Smooth muscle cell of the brain vasculature (primary cell): ENCODE measurements at places on chromosomes 11 and 22.

GRCh38 chr11:82786836-82787235 is 53.2 kb upstream of the FAM181B start:
- DNase-seq: no peak

DNA sequence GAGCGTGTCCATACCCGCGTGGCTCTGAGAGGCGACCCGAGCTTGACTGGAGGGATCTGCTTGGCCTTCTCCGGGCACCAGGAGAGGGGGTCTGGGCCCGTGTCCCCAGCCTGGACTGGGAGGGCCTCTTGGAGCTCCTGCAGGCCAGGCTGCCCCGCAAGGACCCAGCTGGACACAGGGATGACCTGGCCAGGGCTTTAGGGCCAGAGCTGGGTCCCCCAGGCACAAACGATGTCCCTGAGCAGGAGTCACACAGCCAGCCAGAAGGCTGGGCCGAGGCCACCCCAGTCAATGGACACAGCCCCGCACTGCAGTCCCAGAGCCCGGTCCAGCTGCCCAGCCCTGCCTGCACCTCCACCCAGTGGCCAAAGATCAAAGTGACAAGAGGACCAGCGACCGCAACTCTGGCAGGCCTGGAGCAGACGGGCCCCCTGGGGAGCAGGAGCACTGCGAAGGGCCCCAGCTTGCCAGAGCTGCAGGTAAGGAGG is 38.2 kb downstream of the TRIOBP start:
- no peak for DNase-seq

DNA sequence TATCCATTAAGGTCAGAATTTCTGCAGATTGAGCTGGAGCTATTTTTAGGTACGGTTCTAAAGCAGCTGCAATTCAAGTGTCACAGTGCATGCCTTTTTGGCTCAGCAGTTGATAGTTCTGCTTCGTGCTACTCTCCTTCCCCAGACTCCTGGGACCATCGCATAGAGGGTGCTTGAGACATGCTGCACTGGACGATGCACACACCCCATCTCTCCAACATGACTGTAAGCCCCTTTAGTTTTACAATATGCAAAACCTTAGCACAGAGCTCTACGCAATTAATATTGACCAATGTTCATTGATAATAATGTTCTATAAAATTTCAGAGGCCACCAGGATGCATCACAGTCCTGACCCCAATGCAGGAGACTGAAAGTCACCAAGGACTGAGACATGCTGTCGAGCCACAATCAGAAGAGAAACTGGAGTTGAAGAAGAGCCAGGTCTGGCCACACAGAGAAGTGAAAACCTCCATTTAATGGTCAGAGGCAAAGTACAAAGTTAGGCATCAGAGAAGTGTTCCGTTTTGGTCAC is 120.9 kb upstream of the ZC3H12C start:
- DNase-seq: no peak

DNA sequence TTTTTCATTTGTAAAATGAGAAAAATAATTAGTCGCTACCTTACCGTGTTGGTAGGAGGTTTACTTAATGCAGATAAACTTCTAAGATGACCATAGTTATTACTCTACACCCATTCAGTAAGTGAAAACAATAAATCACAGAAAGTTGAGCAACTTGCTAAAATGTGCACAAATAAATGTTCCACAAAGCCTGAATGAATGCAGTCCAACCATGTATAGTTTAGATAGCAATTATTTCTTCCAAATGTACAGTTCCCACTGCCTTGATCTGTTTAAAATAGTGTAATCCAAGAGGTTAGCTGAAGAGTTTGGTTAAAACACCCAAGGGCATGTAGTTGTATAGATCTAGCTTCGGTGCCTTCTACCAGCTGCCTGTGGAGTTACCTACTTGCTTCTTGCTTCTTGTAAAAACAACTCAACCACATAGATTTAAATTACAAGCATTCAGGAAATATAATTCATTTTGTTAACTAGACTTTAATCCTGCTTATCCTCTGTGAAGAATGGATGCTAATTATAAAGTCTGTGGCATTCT is 106.3 kb upstream of the CARD18 start:
- DNase-seq: no peak

GRCh38 chr11:95716266-95716665 is 73.3 kb downstream of the FAM76B start:
- DNase-seq: no peak

DNA sequence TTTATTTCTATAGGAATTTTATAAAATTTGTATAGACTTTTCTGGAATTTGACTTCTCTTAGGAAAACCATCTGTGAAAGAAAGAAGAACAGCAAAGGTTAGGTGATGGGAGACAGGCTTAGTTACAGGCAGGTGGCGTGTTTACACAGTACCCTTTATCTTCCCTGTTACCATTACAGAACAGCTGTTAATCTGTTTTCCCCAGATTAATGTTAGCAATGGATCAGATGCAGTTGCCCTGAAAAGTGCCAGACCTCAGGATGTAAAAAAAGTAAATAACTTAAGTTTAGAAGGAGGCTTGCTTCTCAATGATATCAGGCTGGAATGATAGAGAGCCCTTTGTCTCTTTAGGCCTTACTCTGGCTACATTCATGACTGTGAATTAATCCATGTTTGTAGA is 1186.5 kb upstream of the TENM4 start:
- no peak for DNase-seq

DNA sequence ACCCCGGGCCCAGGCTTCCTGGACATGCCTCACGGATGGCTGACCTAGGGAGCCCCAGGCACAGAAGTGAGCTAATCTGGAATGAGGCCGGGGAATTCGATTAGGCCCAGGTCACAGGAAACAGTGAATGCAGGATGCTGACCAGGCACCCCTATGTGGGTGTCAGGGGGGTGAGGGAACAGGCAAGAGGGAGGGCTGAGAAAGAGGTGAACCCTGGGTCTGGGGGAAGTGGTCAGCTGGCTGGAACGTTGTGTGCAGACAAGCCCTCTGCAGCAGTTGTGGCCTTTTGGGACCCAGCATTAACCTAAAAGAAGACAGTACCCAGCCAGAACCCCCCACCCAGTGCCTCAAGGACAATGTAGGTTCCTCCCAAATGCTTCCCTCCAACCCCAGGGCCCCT is 8.1 kb downstream of the SERHL2 start:
- no peak for DNase-seq

GRCh38 chr11:32396331-32396730 is 39.0 kb downstream of the WT1 start:
- no peak for DNase-seq

DNA sequence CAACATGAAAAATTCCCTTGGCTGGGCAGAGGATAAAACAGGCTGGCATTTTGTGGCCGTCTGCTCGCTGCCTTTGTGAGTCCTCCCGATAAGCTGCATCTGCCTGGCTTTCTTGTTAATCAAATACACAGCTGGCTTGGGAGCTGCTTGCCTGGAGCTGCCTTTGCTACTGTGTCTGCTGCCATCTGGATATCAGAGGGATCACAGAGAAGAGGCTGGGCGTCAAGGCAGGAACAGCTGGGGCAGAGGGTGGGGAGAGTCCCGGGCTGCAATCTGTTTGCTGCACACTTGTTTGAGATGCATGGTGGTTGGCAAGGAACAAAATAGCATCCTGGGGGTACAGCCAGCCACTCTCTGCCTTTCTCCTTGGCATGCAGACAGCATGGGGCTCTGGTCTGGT is 36.0 kb downstream of the COMMD9 start:
- DNase-seq: no peak

DNA sequence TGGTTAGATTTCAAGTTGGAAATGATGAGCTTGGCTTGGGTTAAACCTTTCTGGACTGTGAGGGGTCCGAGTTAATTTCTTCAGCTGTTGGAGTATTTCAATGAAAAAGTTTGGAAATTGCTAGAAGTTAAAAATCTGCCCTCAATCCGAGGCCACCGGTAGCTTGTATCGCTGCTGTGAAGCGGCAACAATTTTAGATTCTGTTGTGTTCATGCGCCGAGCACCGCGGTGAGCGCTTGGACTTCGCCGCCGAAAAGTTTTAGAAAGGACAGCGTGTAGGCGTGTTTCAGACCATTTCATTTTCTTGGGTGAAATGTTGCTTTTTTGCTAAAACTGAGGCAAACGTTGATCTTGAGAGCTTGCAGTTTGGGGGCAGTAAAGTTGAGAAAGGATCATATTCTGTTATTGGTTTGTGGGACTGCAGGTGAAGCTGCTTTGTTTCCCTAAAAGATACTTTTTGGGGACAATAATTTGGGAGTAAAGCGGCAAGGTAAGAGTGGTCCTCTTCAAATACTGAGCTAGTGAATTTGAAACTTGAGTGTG is 928 bp downstream of the FBXO7 start:
- no peak for DNase-seq

DNA sequence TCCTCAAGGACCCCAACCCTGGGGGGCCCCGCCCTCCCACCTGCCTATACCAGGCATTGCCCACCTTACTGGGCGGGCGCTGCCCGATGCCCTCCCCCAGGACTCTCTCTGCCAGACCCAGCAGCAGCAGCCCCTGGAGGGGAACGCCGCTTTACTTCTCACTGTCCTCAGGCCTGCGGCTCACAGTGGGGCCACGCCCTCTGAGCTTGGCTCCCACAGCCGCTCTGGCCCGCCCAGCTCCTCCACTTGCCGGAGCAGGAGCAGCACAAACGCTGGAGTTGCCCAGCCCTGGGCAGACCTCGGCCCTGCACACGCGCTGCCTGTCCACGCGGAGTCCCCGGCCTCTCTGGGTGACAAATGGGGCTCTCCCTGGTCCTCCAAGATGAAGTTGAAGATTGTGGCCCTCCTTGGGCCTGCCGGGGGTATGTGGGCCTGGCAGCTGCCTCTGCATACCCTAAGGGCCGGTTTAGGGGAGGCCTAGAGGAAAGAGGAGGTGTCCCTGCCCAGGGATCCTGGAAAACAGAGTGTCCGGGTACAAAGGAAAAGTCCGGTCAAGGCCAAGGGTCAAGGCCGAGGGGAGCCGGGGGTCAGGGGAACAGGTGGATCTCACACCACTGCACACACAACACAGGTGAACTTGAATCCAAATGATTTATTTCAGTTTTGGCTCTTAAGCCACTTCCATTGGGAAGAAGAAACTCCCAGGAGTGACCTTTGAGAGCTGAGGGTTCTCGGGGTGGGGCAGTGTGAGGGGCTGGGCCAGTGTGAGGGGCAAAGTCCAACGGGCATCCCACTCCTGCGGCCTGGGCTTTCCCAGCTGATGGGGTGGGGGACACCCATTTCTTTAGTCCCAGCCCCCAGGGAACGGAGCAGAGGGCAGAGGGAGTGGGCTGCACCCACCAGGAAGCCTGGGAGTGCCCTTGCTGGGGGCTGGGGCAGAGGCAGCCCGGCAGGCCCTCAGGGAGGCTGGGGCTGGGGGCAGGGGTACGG is 674 bp upstream of the BAIAP2L2 start:
- DNase-seq: no peak

DNA sequence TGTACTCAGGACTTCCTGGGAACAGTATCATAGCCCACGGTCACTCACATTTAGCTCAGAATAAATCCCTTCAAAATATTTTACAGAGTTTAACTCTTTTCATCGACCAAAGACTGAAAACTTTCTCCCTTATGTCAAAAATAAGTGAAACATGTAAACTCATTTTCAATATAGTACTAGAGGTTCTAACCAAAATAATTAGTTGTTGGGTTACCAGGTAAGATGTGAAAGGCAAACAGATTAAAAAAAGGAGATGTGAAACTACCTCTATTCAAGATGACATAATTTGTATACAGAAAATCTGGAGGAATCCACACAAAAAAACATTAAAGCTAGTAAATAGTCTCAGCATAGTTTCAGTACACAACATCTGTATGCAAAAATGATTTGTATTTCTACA is 20.3 kb downstream of the XKR3 start:
- DNase-seq: no peak

DNA sequence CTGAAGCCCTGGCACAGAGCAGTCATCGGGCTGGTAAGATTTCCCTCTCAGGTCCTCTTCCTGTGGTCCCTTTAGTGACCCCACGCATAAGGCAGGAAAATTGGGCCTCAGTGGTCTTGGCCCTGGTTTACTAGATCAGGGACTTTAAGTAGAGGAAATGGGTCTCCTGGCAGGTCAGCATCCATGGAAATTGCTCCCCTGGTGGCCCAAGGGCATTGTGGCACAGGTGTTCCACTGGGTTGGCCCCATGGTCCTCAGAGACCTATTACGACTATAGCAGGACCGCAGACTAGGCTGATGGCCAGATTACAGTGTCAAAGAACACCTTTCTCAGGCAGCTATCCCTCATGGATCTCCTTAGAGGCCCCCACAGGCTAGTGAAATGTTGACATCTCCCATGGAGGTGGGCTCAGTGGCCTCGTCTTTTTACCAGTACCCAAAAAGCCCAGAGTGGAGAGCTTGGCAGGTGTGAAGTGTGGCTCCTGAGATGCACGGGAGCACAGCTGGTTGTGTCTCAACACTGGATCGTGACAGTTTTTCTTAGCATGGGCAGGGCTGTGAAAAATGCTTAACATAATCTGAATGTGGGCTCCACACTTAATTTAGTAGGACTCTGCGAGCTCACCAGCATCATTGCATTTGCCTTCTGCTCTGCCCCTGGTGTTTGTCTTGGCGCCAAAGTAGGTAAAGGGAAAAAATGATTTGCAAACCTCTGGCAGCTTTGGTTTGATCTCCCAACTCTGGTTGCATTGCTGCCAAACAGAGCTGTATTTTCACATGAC is 74.2 kb downstream of the ZBTB16 start:
- no peak for DNase-seq

DNA sequence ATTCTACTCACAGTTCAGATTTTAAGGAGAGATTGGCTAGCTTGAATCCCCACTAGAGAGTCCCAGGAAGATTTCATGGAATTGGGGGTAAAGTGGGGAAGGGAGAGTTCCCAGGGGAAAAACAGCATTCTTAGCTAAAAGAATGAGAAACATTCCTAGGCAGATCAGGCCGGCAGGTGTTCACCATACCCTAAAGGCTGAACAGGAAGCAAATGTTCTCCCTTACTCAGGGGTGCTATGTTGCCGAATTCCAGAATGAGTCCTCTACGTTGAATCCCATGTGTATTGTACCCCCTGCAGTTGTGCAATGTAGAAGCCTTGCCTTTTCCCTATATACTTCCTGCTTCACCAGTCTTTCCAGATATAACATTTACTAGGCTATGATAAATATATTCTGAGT is 135.2 kb upstream of the NCAM1 start:
- DNase-seq: no peak

- no peak for DNase-seq
Measured at GRCh38 chr11:95135155-95135554, 45.5 kb downstream of the ENDOD1 start.

GRCh38 chr11:1669546-1670218 is 27.3 kb upstream of the KRTAP5-6 start:
- DNase-seq: no peak

- no peak for DNase-seq
Measured at GRCh38 chr22:41074941-41075710, 17.3 kb upstream of the EP300 start.

- no peak for DNase-seq
Measured at GRCh38 chr22:29265929-29266328, 1.9 kb downstream of the RHBDD3 start.
